ENCODE measurements at places on chromosomes 7 and 10. TPM values are rescaled to one million over a fixed set of nuclear protein-coding genes. Genes with fewer than 3 reads are reported as not detected.

ZNF282 gene
- total RNA-seq, result 11.1 TPM

CAV2 gene
- total RNA-seq, result 183 TPM

TMEM213 gene
- total RNA-seq, result not detected

RBP4 gene
- total RNA-seq, result 4.9 TPM

CALHM3 gene
- total RNA-seq, result not detected

DYNC1I1 gene
- 35.6 TPM for total RNA-seq

TRIL gene
- 2.3 TPM for total RNA-seq

XRCC2 gene
- 0.38 TPM for total RNA-seq

GRCh38 chr10:124378881-124379471 is 39.7 kb downstream of the OAT start:
- DNase-seq, result no peak

DNA sequence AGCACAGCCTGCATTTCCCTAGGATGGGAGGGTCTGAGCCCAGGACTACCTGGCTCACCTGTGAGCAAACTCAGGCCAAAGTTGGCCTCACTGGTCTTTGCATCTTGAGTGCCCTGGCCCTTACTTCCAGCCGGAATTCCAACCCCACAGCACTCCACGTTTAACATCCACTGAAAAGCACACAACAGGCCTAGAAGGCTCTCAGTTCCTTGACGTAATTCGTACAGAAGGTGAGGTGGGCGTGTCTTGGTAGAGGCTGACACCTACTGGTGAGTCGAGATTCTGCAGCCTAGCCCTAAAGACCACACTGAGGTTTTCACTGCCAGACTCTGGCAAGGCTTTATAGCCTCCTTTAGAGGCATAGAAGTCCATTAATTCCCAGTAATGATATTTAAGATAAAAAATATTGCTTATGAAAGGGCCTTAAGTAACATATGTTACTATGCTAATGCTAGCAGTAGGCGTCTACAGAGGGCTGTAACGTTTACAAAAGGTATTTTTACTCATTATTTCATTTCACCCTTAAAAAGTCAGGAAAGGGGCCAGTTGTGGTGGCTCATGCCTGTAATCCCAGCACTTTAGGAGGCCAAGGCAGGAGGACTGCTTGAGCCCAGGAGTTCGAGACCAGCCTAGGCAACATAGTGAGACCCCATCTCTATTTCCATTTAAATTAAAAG is 95.8 kb downstream of the HIP1 start:
- DNase-seq, result no peak

- DNase-seq, result no peak
These were observed 74.5 kb downstream of the CHRM2 start for GRCh38 chr7:136942994-136943393.

DNA sequence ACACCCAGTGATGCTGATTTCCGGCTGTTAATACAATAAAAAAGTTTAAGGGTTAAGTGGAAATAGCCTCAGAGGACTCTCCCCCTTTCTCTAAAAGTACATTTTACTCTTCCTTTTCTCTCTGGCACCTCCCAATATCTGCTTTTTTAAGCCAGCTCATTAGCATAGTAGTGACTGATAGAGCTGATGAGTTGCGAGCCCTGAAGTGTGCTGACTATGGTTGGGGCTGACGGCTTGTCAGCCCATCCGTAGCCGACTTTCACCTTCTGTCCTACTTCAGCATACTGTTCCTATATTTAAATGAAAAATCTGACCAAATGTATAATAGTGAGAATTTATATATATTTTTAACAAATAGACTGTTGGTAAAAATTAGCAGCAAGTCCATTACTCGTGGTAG is 80.0 kb downstream of the SHH start:
- no peak for DNase-seq

- no peak for DNase-seq
These were observed 55.3 kb upstream of the GRB10 start for GRCh38 chr7:50837965-50838364.

DNA sequence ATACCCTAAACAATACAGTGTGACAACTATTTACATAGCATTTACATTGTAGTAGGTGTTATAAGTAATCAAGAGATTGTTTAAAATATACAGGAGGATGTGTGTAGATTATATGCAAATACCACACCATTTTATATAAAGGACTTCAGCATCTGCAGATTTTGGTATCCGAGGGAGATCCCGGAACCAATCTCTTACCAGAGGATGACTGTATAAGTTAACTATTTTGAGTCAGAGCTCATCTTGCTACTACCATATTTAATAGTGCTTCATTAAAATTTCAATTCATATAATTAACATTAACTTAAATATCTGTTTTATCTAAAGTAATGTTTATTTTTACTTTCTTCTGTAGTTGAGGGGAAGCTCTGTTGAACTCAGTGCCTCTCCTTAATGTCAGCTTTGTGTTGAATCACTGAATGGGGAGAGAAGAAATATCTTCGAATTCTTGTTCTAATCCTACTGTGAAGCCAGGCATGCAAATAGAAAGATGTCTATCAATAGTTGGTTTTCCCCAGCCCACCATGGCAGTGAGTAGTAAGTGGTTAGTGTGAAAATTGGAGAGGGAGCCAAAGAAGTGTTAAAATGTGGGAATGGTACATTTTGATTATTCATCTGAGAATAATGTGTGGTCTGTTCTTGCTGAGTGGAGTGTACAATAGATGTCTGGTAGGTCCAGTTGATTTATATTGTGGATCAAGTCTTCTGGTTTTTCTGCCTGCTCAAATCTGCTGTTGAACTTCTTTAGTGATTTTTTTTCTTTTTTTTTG is 90.1 kb upstream of the CYP26C1 start:
- DNase-seq, result no peak

- no peak for DNase-seq
These were observed 210.4 kb downstream of the SKIDA1 start for GRCh38 chr10:21314906-21315644.

DNA sequence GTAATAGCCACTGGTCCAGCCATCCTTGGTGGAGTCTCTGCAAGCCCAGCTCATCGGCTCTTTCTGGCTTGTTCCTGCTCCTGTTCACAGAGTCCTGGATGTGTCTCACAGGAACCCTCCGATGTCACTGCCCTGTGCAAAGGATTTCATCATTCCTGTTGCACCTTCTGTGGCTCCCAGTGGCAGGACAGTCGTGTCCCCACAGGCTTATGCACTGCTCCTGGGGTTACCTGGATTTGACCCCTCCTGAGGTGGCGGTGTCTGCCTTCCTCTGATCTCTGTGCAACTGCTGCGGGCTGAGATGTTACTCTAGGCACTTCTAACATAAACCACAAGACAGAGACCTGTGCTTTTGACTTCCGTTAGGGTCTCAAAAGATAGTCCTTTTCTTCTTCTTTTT is 30.6 kb downstream of the APBB1IP start:
- no peak for DNase-seq

DNA sequence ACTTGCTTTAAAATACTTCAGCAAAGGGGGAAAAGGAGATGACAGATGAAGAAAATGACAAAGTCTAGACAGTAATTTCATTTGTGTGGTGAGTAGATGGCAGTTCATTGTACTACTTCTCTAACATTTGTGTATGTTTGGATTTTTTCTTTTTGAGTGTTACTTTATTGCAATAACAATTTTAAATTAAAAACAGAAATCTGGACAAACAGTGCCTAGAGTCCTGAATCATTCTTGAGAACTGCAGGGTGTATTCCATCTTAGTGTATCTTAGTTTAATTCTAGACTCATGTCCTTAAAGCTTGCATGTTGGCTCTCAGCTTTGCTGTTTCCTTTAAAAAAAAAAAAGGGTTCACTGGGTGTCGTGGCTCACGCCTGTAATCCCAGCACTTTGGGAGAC is 31.1 kb downstream of the HOXA1 start:
- no peak for DNase-seq

- DNase-seq, result no peak
These were observed 61.2 kb upstream of the FAM171A1 start for GRCh38 chr10:15432266-15432665.

DNA sequence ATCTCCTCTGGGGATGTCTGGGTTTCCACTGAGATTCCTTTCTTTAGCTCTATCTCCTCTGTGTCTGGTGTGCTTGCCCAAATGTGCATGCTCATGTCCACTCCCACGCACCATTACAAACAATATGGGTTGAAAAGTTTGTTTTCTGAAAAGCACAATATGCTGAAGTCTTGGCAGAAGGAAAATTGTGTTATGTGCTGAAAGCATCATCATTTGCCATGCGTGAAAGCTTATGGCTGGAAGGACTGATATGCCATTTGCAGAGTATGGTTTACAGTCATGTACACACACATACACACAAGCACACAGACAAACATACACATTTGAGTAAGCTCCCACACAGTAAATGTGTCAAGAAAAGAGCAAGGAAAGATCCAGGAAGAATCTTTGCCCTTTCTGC is 231.6 kb downstream of the SORCS3 start:
- no peak for DNase-seq
